ENCODE measurements at places on chromosomes 16 and 17. TPM values are rescaled to one million over a fixed set of nuclear protein-coding genes. Genes with fewer than 3 reads are reported as not detected.

The BAHCC1 gene
- 0.69 TPM for total RNA-seq

The DLX3 gene
- total RNA-seq, result not detected

The CDH8 gene
- 1.3 TPM for total RNA-seq

The SEC14L5 gene
- 0.10 TPM for total RNA-seq

The CCL3 gene
- total RNA-seq, result not detected

GRCh38 chr16:86718118-86718517 is 139.8 kb downstream of the FOXL1 start:
- peak; percentile 82 for DNase-seq

GRCh38 chr17:27494192-27495091 is 38.2 kb downstream of the KSR1 start:
- DNase-seq, result peak; percentile 85

All from renal cortical epithelial cell (primary cell).